ENCODE measurements at places on chromosomes 6 and 20.

DNA sequence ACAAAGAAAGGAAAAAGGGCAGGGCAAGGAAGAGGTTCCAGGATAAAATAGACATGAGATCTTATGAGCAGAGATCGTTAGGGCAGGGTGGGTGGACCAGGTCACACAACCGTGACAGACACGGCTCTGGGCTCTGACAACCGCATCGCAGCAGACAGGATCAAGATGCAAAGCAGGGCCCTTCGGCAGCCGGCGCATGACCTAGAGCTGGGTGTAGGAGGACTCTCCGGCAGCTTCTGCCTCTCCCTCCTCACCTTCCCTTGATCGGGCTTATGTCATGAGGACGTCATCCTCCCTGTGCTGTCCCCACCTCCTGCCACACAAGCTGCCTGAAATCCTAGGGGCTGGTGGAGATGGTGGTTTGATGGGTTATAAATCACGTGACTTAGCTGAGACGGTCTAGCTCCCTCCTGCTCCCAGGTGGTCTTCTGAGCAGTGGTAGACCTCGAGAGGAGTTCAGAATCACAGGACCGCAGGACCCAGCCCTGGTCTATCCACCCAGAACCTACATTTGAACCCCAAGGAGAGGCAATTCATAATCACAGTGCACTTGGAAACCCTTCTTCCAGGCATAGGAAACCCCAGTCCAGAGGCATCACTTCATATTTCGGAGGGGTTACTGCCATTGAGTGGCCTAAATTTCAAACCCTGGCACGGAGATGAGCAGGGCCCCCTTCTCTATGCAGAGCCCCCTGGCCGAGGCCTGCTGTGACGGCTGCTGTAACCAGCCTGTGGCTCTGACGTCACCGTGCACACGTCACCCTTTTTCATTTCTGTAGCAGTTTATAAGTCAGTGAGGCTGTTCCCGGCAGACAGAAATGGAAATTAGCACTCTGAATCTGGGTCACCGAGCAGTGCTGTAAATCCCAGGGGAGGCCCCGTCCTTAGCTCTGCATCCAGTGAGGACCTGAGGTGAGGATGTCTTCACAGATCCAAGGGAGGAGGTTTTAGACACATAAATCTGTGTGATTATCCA, 8.7 kb upstream of the CCR6 start:
- DNase-seq: peak; percentile 53

DNA sequence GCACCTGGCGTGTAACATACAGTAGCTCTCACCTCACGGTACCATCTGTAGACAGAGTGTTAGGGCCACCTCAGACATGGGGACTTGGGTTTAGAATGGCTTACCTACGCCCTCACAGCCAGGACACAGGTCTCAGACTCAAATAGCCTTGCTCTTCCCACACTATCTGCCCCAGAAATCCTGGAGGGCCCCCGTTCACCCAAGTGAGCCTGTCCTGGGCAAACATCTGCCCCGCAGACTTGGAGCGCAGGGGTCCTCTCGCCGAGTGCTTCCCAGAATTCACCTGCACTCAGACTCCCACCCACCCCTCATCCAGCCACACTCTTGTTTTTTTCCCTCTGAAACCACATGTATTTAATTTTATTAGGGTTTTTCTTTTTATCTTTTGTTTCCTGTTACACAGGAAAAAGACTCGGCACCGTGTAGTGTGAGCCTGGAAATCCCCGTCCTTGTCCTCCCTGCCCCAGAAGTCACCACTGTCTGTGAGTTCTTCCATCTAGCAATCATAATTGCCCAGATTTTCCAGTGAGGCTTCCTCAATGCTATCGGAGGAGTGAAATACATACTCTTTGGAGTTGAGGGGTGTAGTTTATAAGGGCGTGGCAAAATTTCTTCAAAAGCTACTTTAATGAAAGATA, 17.1 kb upstream of the MAP1LC3A start:
- DNase-seq: peak; percentile 50

DNA sequence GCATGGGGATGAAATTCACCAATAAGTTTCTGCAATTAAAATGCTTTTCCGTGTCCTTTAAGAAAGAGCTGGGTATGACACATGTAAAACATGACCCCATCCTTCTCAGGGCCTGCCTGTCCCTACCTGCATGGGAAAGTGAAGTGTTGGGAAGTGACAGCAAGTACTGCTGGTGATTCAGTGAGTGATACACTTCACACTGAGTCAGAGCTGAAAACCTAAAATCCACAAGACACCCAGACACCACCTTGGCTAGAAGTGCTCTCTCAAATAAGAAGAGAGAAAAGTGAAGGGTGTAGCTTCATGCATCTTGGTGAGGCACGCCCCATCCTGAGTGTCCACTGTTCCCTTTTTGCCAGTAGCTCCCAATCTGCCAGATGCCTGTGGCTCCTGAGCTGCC, 3.3 kb downstream of the RAB22A start:
- peak; percentile 41 for DNase-seq

GRCh38 chr6:159130846-159131245, 38.4 kb upstream of the FNDC1 start:
- no peak for DNase-seq

DNA sequence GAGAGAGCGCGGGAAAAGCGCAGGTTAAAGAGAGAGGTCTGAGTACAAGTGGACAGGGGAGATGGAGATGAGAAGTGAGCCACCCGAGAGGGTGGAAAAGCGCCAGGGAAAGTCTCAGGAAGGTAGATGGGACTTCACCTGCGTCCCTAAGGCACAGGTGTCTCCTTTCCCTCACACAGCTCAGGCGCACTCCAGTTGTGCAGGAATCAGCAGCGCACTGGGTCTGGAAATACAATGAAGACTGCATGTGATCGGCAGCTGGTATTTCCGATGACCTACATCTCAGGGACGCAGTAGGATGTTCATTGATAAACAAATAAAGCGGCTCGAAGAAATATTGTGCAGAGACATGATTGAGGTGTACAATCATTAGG, 432 bp upstream of the KHDRBS2 start:
- DNase-seq: no peak

DNA sequence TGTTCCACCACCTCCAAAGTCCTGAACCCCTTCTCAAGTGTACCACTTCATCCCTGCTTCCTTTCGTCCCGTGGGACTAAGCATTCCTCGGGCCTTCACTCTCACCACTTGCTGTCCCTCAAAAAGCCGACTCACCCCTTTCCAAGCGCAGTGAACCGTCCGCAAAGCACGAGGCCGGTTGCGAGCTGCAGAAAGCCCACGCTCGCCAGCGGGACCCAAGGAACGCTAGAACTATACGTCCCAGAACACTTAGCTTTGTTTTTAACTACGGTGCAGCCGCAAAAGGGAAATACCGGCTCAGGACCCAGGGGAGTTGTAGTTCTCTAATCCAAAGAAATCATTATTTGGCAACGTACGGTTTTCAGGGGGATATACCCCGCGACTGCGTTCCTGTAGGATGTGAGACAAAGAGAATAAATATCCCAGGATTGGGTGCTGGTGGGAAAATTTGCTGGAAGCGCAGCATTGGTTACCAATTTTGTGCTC, 416 bp upstream of the POLR1H start:
- no peak for DNase-seq

GRCh38 chr6:140921366-140922226, 1211.1 kb upstream of the GJE1 start:
- DNase-seq: no peak

DNA sequence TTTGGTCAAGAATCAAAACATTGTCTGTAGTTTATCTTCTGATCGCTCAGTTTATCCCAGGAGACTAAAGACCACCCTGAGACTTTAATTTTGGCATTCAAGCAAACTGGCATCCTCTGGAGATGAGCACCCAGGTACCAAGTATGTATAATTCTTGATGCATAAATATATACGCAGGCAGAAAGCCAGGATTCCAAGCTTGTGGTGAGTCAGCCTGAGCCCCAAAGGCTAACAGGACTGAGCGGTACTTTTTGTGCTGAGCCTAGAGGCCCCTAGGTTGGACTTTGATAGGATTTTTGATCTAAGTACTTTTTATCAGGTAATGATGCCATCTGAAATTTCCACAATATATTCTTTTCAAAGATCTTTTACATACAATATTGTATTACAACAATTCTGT, 301.3 kb downstream of the TFAP2B start:
- DNase-seq: no peak

GRCh38 chr20:47799116-47799715, 13.9 kb upstream of the SULF2 start:
- no peak for DNase-seq

GRCh38 chr20:36193977-36194712, 39.6 kb downstream of the EPB41L1 start:
- DNase-seq: no peak

Data from CD4-positive, alpha-beta T cell treated with Interleukin-2 at 100 ng/mL for 4 hours (primary cell).